NT2/D1 (cell line): ENCODE measurements at places on chromosomes 16 and 17.

DNA sequence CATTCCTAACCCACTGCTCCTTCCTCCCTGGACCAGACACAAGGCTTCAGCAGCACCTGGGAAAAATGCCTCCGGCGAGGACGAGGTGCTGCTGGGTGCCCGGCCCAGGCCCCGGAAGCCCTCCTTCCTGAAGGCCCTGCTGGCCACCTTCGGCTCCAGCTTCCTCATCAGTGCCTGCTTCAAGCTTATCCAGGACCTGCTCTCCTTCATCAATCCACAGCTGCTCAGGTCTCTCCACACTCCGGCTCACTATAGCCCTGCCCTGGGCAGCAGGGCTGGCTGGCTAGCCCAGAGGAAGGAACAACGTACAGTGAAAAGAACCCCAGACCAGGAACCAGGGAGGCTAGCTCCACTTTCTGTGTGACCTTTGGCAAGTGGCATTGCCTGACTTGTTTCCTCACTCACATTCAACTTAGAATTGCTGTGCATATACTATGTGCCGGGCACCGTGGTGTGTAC is 26.2 kb downstream of the ABCC3 start:
- DNase-seq = no peak

- DNase-seq = no peak
Measured at GRCh38 chr17:39939588-39940419, 12.3 kb downstream of the LRRC3C start.

GRCh38 chr16:23434380-23434779 is 18.6 kb downstream of the COG7 start:
- peak; percentile 63 for DNase-seq

GRCh38 chr17:71461498-71462169 is 659.2 kb upstream of the SOX9 start:
- DNase-seq = no peak
